Lung (tissue), 17 donors: ENCODE measurements at places on chromosomes 12 and 14. TPM values are rescaled to one million over a fixed set of nuclear protein-coding genes. Genes with fewer than 3 reads are reported as not detected.

DNA sequence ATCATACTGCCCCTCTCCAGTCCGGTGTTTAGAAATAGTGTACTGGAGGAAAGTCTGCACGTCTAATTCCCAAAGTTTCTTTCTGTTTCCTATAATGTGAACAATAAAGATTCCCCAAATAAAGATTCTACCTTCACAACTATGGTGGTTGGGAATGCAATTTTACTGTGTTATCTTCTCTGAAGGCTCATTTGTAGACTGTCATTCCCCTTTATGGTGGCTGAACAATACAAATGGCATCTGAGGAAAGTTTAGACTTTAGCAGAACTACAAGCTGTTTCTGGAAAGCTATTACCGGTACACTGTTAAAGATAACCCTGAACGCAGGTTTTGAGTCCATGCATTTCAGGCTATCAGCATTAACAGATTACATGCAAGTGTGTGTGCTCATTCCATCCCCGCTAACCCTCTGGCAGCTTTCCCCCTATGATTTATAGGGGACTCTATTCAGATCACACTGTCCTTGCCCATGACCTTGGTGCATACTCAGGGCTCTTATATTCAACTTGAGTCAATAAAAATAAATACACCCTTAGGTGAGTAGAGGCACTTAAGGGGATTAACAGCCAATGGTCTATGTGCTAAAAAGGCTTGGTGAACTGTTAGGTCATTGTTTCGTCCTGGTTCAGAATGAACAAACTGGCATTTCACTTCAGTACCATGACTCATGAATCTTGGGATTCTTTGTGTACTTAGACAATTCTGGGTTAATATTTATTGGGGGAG, 60.7 kb upstream of the PYGL start:
- H3K4me3 ChIP-seq = no peak overlapping the region
- H3K27ac ChIP-seq = no peak overlapping the region
- no peaks in the 10 kb centered on the region for H3K27me3 ChIP-seq
- H3K4me1 ChIP-seq = no peaks in the 10 kb centered on the region

The COX8C gene
- not detected for polyA plus RNA-seq

- DNase-seq = no peak
- H3K27ac ChIP-seq = peak overlapping the region; percentile 100
- H3K4me3 ChIP-seq = peak overlapping the region; percentile 32
- H3K27me3 ChIP-seq = no peaks in the 10 kb centered on the region
Measured at GRCh38 chr14:20680843-20681347, 3.5 kb upstream of the RNASE4 start.

DNA sequence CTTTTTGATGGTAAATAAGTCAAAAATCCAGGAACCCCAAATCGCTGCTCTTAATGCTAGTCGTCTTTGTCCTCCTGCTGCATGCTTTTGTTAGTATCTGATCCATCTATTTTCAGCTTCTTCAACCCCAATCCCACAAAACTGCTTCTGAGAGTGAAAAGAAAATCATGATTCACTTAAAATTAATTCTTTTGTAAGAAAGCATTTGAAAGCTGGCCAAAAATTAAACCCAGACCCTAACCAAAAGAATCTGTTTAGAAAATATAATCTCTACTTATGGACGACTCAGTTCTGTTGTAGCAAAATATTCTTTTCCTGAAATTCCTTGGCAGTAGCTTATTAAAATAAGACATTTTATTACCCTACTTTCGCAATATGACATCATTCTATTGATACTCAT, 443.6 kb upstream of the SYT1 start:
- no peak for DNase-seq
- H3K36me3 ChIP-seq = no peaks in the 10 kb centered on the region
- H3K27me3 ChIP-seq = no peaks in the 10 kb centered on the region
- no peak overlapping the region for H3K4me3 ChIP-seq

The AMN gene
- polyA plus RNA-seq = 15.0 TPM

The KCNH3 gene
- polyA plus RNA-seq = 1.1 TPM

GRCh38 chr14:104349950-104350349, 211.6 kb downstream of the KIF26A start:
- no peak overlapping the region for H3K27ac ChIP-seq
- peaks cover 12% of the 10 kb centered on the region for H3K4me1 ChIP-seq
- no peaks in the 10 kb centered on the region for H3K27me3 ChIP-seq
- no peaks in the 10 kb centered on the region for H3K36me3 ChIP-seq

The P2RX2 gene
- polyA plus RNA-seq = 1.6 TPM

The SERPINA1 gene
- 1,798 TPM for polyA plus RNA-seq

GRCh38 chr12:57139796-57140649, 7.4 kb downstream of the LRP1-AS start:
- H3K36me3 ChIP-seq = peaks cover 26% of the 10 kb centered on the region
- H3K4me3 ChIP-seq = no peak overlapping the region
- H3K27ac ChIP-seq = no peak overlapping the region
- H3K4me1 ChIP-seq = peaks cover 30% of the 10 kb centered on the region

The SSTR1 gene
- 2.2 TPM for polyA plus RNA-seq

The PLEK2 gene
- 4.2 TPM for polyA plus RNA-seq

The JAG2 gene
- 14.1 TPM for polyA plus RNA-seq
